ENCODE measurements at places on chromosomes 2 and 18. TPM values are rescaled to one million over a fixed set of nuclear protein-coding genes. Genes with fewer than 3 reads are reported as not detected.

The IGFBP2 gene
- 219 TPM for total RNA-seq

The WNT10A gene
- total RNA-seq = under 0.01 TPM

The GREB1L gene
- 0.56 TPM for total RNA-seq

The NAT8 gene
- total RNA-seq = not detected

The IFIH1 gene
- 8.5 TPM for total RNA-seq

The MALL gene
- total RNA-seq = 6.7 TPM

The FSHR gene
- total RNA-seq = not detected

The FBLN7 gene
- total RNA-seq = 7.6 TPM

The VIL1 gene
- under 0.01 TPM for total RNA-seq

The TACR1 gene
- total RNA-seq = 0.56 TPM

The TMX3 gene
- total RNA-seq = 112 TPM

The RPE gene
- 151 TPM for total RNA-seq

The DCC gene
- total RNA-seq = 0.19 TPM

The SPDYA gene
- total RNA-seq = 0.58 TPM

The CCDC85A gene
- total RNA-seq = 5.4 TPM
